ENCODE measurements at places on chromosomes 11 and 22.

- DNase-seq, result no peak
Measured at GRCh38 chr11:5486421-5486820, 2.1 kb upstream of the OR52D1 start.

DNA sequence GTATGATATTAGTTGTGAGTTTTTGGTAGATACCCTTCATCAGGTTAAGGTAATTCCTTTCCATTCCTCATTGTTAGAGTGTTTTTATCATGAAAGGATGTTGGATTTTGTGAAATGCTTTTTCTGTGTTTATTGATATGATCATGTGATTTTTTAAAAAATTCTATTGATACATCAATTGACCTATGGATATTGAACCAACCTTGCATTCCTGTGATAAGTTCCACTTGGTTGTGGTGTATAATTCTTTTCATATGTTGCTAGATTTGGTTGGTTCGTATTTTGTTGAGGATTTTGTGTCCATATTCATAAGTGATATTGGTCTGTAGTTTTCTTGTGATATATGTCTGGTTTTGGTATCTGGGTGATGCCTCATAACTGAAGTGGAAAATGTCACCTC lies 6.7 kb downstream of the ANKRD13D start:
- no peak for DNase-seq

- DNase-seq, result no peak
Measured at GRCh38 chr11:19163617-19164016, 38.2 kb downstream of the CSRP3 start.

GRCh38 chr11:2800655-2801531 lies 84.7 kb downstream of the CDKN1C start:
- no peak for DNase-seq

GRCh38 chr11:63155794-63156193 lies 11.8 kb upstream of the SLC22A24 start:
- DNase-seq, result no peak

- peak; percentile 61 for DNase-seq
Measured at GRCh38 chr11:119741369-119742262, 12.6 kb upstream of the NECTIN1 start.

DNA sequence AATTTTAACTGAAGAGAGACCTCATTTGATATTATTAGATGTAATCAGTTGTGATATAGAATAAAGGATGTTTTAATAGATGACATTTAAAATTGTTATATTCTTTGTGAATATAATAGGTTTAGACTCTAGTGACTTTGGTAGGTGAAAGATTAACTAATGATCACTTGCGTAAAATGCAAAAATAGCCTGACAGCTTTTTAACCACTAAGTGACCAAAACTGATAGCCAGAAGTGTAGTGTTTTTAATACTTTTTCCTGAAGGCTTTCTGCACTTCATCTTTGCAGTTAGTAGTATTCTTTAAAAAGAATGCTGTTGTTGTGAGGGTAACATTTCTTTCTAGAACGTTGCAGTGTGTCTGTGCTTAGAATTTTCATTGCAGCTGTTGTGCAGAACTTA lies 5.1 kb downstream of the CAPRIN1 start:
- DNase-seq, result no peak

DNA sequence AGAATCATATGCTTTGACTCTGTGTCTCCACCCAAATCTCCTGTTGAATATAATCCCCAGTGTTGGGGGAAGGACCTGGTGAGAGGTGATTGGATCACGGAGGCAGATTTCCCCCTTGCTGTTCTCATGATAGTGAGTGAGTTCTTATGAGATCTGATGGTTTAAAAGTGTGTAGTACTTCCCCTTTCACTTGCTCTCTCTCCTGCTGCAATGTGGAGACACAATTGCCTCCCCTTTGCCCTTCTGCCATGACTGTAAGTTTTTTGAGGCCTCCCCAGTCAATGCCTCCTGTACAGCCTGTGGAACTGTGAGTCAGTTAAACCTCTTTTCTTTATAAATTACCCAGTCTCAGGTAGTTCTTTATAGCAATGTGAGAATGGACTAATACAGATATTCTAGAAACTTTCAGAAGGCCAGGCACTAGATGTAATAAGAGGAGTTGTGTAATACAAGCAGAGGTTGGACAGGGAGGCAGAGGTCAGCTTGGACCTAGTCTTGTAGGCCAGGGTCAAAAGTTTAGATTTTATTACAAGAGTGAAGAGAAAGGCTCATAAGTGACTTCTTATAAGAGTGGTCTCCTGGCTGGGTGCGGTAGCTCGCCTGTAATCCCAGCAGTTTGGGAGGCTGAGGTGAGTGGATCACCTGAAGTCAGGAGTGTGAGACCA lies 9.3 kb upstream of the SERPING1 start:
- DNase-seq, result no peak

- peak; percentile 43 for DNase-seq
Measured at GRCh38 chr22:37664249-37665101, 6.0 kb downstream of the PDXP start.

DNA sequence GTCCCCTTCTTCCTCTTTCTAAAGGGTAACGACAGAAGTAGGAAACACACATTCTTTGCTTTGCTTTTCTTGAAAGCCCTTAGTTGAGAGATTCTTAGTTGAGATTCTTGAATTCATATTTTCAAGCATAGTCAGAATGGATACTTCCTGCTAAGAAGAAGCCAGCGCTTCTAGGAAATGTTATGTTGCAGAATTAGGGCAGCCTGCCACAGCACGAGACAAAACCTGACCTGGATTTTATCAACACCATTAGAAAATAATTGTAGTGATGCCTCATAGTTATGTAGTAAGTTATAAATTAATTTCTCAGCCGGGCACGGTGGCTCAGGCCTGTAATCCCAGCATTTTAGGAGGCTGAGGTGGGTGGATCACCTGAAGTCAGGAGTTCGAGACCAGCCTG lies 37.9 kb upstream of the NUP160 start:
- peak; percentile 50 for DNase-seq

DNA sequence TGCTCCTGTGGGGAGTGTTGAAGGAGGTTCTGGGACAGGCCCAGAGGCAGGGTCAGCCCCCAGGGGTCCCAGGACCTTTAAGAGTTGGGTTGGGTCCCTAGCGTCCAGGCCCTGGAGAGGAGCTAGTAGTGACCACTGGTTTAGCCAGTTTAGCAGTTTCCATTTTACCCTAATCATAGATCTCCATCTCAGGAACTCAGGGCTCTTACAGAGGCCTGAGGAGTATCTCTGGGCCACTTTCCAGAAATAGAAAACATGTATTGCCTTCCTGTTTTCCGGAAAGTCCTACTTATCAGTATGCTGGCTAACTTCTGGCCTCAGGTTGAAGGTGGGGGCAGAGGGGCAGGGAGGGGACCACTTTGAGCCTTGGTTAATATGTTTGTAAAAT lies 13.5 kb downstream of the NCF4 start:
- no peak for DNase-seq

- DNase-seq, result peak; percentile 97
Measured at GRCh38 chr11:8871171-8871775, 39.7 kb upstream of the AKIP1 start.

- peak; percentile 85 for DNase-seq
Measured at GRCh38 chr11:130418756-130419155, 9.7 kb downstream of the ADAMTS8 start.

GRCh38 chr11:86132667-86133249 lies 63.9 kb upstream of the PICALM start:
- DNase-seq, result no peak

- DNase-seq, result no peak
Measured at GRCh38 chr11:35938231-35938630, 5.6 kb upstream of the LDLRAD3 start.

DNA sequence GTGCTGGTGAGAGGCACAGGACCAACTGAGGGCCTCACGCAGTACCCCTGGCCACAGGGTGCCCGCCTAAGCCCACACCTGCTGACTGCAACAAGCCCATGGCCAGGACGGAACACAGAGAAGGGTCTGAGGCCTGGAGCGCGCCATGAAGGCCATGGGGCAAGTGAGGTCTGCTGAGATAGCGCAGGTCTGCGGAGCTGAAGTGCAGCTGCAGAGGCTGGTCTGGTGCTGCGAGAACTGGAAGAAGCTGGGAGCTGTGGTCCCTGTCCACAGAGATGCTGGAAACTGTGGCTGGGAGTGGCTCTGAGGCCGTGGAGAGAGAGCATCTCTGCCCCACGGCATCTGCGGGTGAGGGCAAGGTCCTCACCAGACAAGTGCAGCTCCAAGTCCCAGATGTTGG lies 8.3 kb downstream of the GALR3 start:
- no peak for DNase-seq

All from tongue (tissue), 3 donors.